CD8-positive, alpha-beta T cell (primary cell): ENCODE measurements at places on chromosomes 5 and 9.

GRCh38 chr9:89759572-89759971 is 154.8 kb downstream of the GADD45G start:
- no peak for DNase-seq

- DNase-seq, result no peak
Measured at GRCh38 chr5:83553000-83553486, 81.5 kb downstream of the VCAN start.

GRCh38 chr9:32300373-32300772 is 84.1 kb upstream of the ACO1 start:
- DNase-seq, result no peak

DNA sequence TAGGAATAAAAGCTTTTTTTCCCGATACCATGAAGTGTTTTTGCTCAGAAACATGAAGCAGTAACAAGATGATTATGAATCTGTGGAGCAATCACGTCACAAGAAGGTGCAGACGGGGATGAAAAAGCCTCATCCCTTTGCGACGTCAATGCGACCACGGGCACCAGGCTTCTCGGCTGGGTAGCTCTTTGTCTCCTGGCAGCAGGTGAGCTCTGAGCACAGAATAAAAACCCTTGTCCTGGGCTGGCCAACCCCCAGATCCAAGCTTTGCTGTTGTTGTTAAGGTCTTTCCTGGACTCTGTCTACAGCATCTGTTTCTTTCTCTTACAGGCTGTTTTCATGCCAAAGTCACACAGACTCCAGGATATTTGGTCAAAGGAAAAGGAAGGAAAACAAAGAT is 113.8 kb downstream of the ANKRD18B start:
- no peak for DNase-seq

DNA sequence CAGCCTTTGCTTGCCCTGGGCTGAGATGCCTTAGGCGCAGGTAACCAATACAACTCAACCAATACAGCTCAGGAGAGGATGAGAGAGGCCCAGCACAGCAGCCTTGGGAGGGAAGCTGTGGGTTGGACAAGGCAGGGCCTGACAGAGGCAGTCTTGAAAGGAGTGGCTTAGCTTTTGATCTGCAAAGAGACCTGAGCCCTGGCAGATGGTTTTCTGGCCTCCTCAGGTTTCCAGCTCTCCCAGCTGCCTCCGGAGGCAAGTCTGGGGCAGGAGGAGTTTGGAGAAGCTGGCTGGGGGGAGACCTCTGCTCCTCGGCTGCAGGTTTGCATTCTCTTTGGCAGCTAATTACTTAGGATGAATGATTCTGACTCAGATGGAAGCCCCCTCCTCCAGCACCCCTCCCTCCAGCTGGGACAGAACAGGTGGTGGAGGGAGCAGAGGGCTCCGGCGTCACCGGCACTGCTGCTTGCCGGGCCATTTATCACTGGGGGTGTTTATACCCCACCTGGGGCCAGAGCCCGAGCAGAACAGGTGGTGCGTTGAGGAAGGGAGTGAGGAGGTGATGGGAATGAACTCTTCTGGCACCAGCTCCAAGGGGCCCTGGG is 50.8 kb downstream of the TSPAN17 start:
- DNase-seq, result no peak

GRCh38 chr5:164360589-164360988 is 855.2 kb downstream of the MAT2B start:
- no peak for DNase-seq

DNA sequence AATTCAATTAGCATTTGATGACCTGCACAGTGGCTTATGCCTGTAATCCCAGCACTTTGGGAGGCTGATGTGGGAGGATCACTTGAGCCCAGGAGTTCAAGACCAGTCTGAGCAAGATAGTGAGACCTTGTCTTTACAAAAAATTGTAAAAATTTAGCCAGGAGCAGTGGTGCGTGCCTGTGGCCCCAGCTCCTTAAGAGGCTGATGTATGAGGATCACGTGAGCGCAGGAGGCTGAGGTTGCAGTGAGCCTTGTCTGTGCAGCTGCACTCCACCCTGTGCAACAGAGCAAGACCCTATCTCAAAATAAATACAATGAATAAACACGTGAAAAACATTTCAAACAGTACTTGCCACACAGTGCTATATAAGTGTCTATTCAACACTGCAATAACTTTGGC is 4.2 kb downstream of the ABCA1 start:
- no peak for DNase-seq

GRCh38 chr5:167920589-167920988 is 370.9 kb upstream of the WWC1 start:
- no peak for DNase-seq

GRCh38 chr9:131117121-131117761 is 8.1 kb upstream of the NUP214 start:
- no peak for DNase-seq

DNA sequence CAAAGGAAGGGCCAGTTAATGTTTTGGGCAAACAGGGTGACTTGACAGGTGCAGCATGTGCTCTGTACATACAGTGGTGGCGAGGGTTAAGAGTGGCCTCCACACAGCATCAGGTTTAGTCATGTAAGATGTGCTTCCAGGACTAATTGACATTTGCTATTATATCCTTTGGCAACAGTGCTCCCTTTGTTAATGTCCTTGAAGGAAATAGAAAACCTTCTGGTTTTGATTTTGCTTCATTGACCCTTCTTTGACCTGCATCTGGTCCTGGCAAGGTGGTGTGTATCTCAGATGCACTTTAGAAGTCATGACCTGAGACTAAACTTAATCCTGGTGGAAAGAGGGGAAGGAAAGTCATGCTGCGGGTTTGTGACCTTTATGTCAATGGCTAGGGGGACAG is 440.0 kb downstream of the ENC1 start:
- no peak for DNase-seq

- DNase-seq, result no peak
Measured at GRCh38 chr5:146428658-146429057, 18.5 kb upstream of the TCERG1 start.

DNA sequence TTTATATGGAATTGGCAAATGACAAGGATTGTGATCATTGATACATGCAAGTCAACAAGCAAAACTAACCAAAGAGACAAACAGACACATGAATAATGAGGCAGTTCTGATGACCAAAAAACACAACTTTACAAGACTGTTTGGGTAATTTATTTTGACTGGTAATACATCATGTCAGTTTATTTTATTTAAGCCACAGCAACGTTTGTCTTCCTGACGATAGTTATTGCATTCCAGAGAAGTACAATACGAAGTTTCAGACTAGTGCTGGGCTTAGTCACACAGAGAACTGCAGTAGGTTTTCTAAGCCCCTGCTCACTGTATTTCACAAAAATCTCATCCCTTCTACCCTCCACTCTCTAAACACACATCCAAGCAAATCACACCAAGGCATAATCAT is 514.2 kb downstream of the RAB3C start:
- no peak for DNase-seq

DNA sequence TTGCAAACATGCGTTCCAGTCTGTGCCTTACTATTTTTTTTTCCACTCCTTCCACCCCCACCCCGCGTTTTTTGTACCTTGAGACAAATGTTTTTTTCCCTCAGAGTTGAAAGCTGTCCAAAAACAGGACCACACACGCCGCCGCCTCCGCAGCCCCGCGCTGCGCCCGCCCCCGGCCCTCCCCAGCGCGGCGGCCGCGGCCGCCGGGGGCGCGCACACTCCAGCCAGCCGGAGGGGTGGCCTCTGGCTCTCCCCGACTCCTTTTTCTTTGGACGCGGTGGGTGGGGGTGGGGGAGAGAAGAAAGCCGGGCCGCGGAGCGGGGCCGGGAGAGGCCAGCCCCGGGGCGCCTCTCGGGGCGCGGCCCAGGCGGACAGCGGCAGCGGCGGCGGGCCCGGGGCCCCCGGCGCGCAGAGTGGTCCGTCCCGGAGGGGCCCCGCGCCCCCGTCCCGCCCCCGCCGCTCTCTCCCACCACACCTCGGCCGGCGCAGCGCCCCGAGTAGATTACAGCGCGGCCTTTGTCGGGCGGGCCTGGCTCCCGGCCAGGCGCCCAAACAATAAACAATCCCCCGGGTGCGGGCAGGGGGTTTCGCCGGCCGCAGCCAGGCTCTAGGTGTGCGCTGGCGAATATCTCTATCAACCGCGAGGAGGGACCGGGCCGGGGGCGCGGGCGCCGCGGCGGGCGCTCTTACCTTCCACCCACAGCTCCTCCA is 10.9 kb downstream of the PTCH1 start:
- DNase-seq, result peak; percentile 39

- DNase-seq, result no peak
Measured at GRCh38 chr5:75053054-75053303, 621 bp upstream of the GCNT4 start.

- DNase-seq, result no peak
Measured at GRCh38 chr9:92740446-92740961, 24.1 kb downstream of the BICD2 start.

GRCh38 chr5:90981821-90982220 is 401.3 kb downstream of the ARRDC3 start:
- DNase-seq, result no peak

GRCh38 chr5:115671939-115672338 is 46.1 kb upstream of the TMED7 start:
- no peak for DNase-seq

- no peak for DNase-seq
Measured at GRCh38 chr5:108769352-108769751, 21.7 kb downstream of the FER start.

GRCh38 chr5:139925650-139926640 is 117.2 kb downstream of the NRG2 start:
- peak; percentile 19 for DNase-seq

- DNase-seq, result no peak
Measured at GRCh38 chr5:62948301-62948700, 369.7 kb downstream of the LRRC70 start.
